ENCODE measurements at places on chromosomes 1 and 21.

DNA sequence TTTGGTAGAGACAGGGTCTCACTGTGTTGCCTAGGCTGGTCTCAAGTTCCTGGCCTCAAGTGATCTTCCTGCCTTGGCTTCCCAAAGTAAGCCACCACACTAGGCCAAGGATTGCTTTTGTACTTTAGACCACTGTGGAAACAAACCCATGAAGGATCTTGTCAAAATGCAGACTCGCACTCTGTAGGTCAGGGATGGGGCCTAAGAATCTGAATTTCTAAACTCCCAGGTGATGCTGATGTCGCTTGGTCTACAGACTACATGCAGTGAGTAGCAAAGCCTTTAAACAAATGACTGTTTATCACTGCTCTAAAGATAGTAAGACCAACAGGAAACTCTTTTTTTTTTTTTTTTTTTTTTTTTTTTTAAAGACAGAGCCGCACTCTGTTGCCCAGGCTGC, 54.1 kb upstream of the MUTYH start:
- DNase-seq, result no peak

DNA sequence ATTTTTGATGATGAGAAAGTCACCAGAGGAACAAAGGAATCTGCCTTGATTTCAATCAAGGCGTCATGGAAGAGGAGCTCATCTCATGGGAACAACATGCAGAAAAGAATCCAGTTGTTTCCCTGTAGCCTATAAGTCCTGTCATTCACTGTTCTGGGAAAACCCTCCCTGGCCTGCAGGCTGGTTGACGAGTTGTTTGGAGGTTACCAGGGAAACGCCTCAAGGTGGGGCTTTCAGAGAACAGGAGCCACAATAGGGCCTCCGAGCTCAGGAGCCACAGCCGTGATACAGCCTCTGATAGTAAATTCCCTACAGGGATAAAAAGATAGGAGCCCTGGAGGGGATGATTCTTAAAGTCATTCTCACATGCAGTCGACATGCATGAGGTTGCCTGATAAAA, 135.2 kb downstream of the PSMG1 start:
- peak; percentile 18 for DNase-seq

DNA sequence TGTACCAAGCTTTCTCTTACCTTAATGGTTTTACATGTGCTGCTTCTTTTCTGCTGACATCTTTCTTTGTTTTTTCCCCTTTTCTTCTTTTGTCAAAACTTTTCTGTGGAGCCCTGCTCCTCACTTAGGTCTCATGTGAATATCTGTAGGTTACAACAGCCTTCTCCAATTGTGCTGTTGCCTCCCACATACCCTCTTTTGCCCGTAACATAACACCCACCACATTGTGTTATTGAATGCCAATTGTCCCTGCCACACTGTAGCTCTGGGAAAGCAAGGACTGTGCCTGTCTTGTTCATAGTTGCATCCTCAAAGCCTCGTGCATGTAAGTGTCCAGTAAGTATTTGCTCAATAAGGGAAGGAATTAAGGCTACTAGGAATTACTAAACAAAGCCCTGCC, 46.3 kb upstream of the AKT3 start:
- no peak for DNase-seq

- DNase-seq, result no peak
Observed at GRCh38 chr1:178134061-178134460, 40.2 kb downstream of the RASAL2 start.

- no peak for DNase-seq
Observed at GRCh38 chr21:42534421-42535378, 21.0 kb downstream of the SLC37A1 start.

GRCh38 chr1:169326956-169327268, 40.7 kb downstream of the NME7 start:
- DNase-seq, result no peak

GRCh38 chr1:92768915-92769314, 16.0 kb downstream of the EVI5 start:
- no peak for DNase-seq

DNA sequence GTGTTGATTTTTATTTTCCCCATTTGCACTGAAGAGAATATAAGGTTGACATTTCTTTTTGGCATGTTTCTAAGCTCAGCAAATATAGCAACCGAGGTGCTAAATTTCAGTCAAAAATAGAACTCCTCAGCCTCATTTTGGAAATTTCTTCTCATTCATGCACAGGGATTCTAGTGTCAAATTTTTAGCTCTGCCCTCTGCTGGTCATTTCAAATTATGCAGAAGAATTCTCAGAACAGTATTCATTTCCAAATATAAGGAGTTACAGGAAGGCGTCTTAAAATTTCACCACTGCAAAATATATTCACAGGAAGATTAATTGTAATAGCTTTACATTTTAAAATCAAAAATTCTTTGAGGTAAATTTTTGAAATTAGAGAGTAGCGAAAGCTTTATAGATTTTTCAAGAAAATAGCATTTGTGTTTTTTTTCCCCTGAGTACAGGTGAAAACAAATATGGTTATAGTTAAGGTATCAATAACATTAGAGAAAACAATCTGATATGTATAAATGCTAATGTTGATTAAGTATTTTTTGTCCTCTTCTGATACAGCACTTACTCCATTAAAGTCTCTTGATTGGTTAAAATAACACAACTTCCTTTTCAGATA, 57.9 kb downstream of the FMN2 start:
- DNase-seq, result no peak

GRCh38 chr1:182762536-182762935, 27.0 kb upstream of the NPL start:
- no peak for DNase-seq

- no peak for DNase-seq
Observed at GRCh38 chr1:94068096-94068998, 52.6 kb downstream of the ABCA4 start.

DNA sequence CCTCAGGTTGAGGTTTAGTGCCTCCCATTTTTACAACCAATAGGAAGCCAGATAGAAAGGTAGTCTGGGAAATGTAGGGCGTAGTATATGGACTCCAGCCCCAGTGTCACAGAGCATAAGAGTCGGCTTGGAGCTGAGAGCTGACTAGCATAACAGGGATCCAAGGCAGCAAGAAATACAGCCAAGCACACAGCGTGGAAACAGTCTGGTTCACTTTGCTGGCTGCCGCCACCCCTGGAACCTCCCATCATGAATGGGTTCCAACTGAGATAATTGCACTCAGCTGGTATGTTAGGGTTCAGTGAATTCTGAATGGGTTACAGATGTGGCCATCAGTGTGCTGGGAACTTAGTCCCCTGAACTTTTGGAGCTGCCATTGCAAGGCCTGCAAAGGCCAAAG, 76.7 kb upstream of the GPR88 start:
- no peak for DNase-seq

DNA sequence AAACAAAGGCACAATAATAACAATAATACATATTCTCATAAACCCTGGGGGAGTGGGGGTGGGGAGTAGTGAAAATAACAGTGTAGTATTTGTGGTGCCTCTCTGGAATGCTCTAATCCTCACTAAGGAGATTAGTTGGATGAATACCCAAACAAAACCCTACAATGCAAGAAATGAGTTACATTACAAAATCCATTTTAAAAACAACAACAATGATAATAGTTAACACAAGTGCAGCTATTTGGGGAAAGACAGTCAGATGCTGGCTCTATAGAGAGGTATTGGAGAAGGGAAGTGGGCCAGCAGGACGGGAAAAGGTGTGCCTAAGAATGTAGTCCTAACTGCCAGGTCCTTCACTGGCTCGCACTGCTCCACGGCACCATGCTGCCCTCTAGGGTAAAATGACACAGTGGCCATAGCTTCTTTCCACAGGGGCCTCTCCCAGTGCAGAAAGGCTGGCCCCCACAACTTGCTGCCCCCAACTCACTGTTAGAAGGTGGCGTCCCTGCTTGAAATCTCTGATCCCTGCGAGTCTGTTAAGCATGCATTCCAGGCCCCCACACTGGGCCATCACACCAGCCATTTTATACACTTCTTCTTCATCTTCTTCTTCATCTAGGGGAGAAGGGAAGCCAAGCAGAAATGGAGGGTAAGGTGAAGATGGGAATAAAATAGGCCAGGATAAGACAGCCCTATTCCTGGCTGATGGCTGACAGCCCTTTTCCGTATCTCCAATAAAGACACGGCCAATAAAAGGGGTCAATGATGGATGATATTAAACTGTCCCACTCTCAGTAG, 113.8 kb downstream of the UBR4 start:
- no peak for DNase-seq

GRCh38 chr1:61754545-61754944, 12.3 kb downstream of the PATJ start:
- DNase-seq, result no peak

DNA sequence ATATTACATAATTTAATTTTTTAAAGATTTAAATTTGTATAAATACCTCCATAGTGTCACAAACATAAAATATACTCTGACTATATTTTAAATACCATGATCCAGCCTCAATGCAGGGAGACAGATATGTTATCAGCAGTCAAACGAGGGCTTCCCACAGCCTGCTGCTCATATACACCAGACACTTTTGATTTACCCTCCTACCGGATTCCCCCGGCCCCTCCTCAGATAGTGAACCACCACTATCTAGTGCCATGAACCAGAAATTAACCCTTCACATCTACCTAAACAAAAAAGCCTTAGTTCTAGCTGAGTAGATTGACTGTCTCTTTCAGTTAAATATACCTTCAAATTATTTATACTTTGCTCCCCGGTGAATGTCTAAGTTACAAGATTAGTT, 52.4 kb upstream of the C1orf53 start:
- DNase-seq, result no peak

DNA sequence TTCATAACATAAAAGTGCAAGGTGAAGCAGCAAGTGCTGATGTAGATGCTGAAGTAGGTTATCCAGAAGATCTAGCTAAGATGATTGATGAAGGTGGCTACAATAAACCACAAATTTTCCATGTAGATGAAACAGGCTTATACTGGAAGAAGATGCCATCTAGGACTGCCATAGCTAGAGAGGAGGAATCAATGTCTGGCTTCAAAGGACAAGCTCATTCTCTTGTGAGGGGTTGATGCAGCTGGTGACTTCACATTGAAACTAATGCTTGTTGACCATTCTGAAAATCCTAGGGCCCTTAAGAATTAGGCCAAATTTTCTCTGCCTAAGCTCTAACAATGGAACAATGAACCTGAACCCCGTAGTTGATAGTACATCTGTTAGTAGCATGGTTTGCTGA, 34.0 kb downstream of the FLVCR1 start:
- no peak for DNase-seq

DNA sequence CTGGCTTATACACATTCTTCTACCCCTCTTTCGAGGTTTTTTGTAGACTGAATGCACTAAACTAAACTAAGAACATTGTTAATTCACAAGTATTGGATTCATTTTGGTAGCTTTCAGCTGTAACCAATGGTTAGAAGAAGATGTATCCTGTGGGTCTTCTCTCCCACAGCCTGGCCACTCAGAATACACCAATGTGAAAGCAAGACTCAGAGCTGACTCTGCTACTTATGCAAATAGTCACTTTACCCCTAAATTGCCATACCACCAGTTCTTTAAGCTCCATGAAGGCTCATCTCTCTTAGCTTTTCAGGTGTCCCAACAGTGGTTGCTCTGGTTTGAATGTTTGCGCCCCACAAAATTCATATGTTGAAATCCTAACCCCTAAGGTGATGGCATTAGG, 60.1 kb downstream of the RGS13 start:
- DNase-seq, result no peak

- DNase-seq, result no peak
Observed at GRCh38 chr1:35369922-35370671, 101.6 kb downstream of the ZMYM4 start.

GRCh38 chr1:86906419-86906818, 7.5 kb downstream of the SELENOF start:
- no peak for DNase-seq

GRCh38 chr21:38817371-38818324, 11.9 kb downstream of the ETS2 start:
- DNase-seq, result no peak

- DNase-seq, result no peak
Observed at GRCh38 chr1:159067699-159068621, 8.6 kb downstream of the AIM2 start.

GRCh38 chr1:18972531-18972930, 16.1 kb upstream of the IFFO2 start:
- DNase-seq, result no peak

DNA sequence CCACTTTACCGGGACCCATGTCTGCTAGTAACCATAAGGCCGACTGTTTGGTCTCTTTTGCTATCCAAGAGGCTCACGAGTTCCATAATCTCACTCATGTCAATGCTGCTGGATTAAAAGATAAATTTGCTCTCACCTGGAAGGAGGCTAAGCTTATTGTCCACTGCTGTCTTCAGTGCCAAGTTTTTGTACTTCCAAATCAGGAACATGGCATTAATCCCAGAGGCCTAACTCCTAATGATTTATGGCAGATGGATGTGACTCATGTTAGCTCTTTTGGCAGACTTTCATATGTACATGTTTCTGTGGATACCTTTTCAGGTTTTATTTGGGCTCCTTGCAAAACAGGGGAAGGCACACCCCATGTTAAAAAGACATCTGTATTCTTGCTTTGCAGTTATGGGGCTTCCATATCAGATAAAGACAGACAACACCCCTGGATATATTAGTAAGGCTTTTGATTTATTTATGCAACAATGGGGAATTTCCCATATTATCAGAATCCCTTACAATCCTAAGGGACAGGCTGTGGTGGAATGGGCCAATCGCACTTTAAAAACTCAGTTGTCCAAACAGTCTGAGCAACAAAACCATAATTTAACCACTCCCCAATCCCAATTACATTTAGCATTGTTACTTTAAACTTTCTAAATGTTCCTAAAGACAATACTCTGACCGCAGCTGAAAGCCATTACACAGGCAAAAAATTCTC, 162.7 kb downstream of the IER5 start:
- DNase-seq, result no peak

GRCh38 chr1:84859866-84860265, 33.1 kb downstream of the LPAR3 start:
- DNase-seq, result no peak

GRCh38 chr1:18816808-18817207, 42.7 kb downstream of the TAS1R2 start:
- DNase-seq, result no peak

DNA sequence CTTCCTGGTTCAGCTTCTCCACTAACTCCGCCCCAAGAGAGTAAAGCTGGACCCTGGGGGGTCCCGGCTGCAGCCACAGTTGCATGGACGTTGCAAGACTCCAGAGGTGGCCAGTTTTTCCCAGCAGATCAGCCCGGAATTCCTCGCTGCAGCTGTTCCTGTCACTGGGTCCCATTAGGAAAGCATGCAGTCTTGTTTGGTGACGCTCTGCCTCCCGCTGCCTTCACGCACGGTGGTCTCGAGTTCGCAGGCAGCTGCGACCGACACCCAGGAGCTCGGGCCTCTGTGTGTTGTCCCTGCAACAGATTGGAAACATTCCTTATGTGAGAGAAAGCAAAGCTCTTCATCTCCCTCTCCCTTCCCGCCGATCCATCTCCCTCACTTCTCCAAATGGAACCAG, 162.8 kb downstream of the PRDM16 start:
- no peak for DNase-seq

- no peak for DNase-seq
Observed at GRCh38 chr1:58437623-58438022, 108.9 kb downstream of the OMA1 start.

All from NCI-H2107 (cell line).